ENCODE measurements at places on chromosomes 11 and 22.
A peak's percentile ranks its signal among the peaks of the same experiment; 100 is the strongest.

- DNase-seq: peak; percentile 56
These were observed 13.5 kb downstream of the ACO2 start for GRCh38 chr22:41482319-41482935.

- peak; percentile 98 for DNase-seq
These were observed 684.4 kb downstream of the NTM start for GRCh38 chr11:132054822-132055221.

GRCh38 chr11:14323118-14323676, 35.8 kb downstream of the RRAS2 start:
- DNase-seq: no peak

DNA sequence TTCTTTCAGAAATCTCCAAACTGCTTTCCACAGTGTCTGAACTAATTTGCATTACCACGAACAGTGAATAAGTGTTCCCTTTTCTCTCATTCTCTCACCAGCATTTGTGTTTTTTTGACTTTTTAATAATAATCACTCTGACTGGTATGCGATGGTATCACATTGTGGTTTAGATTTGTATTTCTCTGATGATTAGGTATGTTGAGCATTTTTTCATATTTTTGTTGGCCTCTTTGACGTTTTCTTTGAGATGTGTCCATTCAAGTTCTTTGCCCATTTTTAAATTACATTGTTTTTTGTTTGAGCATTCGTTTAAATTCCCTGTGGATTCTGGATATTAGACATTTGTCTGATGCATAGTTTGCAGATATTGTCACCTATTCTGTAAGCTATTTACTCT, 1639.6 kb upstream of the TENM4 start:
- peak; percentile 21 for DNase-seq

- DNase-seq: peak; percentile 40
These were observed 1.4 kb downstream of the PATZ1 start for GRCh38 chr22:31344578-31345330.

- no peak for DNase-seq
These were observed 39.6 kb downstream of the BTBD10 start for GRCh38 chr11:13423372-13423771.

GRCh38 chr11:33177676-33178336, 16.5 kb upstream of the CSTF3 start:
- DNase-seq: no peak

GRCh38 chr11:14370496-14370895, 11.5 kb upstream of the RRAS2 start:
- DNase-seq: no peak

DNA sequence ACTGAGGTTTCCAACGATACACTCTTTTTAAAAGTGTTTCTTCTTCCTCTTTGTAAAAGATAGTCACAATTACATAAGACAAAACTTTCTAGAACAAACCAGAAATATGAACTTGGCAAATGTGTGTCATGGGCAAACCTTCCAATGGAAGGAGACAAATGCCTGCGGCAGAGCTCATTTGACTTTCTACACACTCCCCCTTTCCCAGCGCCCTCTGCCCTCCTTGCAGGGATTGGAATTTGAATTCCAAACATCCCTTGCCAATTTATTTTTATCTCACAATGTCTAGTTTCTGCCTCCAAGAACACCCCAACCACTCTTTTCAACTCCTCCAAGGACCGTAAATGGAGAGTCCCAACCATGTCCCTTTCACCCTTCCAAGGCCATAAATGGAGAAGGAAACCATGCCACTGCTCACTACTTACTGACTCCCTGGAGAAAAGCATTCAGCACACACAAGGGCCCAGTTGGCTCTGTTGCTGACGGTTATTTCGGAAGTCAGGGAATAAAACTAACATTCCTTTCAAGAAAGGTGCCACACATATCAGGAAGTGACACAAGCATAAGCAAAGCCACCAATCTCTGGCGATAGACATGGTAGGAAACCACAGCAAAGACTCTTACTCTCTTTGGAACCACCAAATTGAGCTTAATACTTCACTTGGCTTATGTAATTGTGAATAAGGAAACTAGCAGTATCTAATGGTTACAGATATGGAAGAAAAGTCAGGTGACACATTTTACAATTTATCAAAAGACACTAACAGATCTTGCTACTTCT, 15.0 kb upstream of the ESAM start:
- no peak for DNase-seq

DNA sequence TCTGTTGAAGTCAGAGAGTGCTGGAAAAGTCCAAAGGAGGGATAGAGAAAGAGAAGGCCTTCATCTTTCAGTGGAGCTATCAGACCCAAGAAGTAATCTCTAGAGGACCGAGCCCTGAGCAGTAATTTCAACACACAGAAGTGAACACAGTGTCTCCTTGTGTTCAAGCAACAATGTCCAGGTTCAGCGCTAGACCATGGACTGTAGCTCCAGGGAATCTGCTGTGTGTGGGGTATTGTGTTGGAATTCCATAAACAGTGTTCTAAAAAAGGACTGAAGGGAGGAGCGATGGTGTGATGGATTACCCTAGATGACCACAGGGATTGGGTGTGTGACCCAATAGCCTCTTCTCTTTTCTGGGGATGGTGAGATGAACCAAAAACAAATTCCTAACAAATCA, 165.9 kb downstream of the BLID start:
- no peak for DNase-seq

- no peak for DNase-seq
These were observed 24.7 kb downstream of the PATZ1 start for GRCh38 chr22:31321421-31321820.

DNA sequence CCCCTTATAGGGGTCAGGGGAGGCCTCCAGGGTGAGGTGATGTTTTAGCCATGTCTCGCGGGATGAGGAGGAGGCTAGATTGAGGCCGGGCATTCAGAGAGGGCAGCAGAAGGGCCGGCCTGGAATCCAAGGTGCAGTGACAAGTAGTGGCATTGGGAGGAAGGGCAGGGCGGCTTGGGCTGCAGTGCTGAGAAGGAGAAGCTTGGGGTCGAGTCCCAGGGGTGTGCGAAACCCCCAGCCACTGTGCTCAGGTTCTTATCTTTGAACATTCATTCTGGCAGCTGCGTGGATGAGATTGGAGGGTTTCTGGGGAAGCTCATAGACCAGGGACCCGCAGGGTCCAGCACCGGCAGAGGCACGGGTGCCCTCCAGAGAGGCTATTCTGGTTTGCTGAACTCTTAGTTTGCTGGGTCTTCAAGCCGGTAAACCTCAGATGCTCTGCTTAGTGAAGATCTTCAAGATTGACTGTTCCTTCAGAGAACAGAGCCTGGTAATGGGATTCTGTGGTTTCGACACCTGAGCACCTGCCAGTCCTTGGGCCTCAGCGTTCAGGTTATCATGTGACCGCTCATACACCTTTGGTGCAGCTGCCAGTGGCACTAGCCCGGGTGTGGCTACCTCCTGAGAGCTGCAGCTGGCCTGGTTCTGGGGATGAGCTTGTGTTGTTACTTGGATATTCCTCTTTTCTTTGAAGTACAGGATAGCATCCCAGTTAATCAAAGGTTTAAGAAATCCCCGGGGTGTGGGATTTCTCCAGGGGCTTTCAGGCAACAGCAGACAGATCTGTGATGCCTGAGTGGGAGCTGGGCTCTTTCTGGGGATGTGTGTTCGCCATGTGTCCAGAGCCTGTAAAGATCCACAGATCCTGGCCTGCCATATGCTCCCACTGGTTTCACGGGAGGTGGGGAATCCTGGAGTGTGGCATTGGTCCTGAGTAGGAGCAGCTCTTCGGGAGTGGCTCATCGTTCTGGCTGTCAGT, 152.8 kb downstream of the TBC1D22A start:
- no peak for DNase-seq

- peak; percentile 94 for DNase-seq
These were observed 19.9 kb downstream of the MMP10 start for GRCh38 chr11:102760344-102761035.

- DNase-seq: no peak
These were observed 116.6 kb downstream of the CEP164 start for GRCh38 chr11:117444256-117444655.

DNA sequence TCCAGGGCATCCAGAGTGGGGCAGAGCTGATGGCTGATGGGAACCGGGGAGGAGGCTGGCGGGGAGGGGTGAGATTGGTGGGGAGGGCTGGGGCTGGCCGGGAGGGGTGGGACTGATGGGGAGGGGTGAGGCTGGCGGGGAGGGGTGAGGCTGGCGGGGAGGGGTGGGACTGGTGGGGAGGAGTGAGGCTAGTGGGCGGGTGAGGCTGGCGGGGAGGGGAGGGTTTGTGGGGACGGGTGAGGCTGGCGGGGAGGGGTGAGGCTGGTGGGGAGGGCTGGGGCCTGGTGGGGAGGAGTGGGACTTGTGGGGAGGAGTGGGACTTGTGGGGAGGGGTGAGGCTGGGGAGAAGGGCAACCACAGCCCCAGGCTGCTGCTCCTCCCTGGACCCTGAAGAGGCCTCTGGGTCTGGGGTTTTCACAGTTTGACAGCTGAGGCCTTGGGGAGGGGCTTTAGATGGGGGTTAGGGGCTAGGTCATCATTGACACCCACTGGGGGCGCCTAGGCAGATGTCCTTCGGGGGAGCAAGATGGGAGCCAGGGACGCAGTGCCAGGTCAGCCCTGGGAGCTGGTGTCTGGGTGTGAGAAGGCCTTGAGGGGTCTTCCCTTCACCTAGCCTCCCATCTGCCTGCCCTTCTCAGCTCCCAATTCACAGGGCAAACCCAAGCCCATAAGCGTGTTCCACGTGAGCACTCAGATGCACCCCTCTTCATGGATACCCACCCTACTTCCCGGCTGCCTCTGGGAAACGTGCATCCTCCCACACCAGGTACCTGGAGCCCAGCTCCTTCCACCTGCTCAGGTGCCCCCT, 26.7 kb downstream of the PARVG start:
- DNase-seq: no peak

DNA sequence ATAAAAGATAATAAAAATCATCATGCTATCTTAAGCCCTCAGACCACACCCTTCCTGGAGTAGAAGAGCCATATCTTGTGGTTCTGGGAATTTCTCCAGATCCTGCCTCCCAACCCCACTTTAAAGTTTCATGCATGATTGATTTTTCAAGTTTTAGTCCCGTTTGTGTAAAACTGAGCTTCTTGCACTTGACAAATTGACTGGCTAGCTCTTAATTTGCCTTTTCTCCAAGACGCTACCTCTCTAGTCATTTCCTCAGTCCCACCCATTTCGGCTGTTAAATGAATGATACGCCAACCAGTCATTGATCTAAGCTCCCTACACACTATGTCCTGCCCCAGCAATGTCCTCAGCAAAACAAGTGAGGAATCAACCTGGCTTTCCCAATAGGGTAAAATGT, 71.8 kb upstream of the TEAD1 start:
- no peak for DNase-seq

- DNase-seq: no peak
These were observed 24.6 kb downstream of the MRGPRD start for GRCh38 chr11:68956142-68956541.

DNA sequence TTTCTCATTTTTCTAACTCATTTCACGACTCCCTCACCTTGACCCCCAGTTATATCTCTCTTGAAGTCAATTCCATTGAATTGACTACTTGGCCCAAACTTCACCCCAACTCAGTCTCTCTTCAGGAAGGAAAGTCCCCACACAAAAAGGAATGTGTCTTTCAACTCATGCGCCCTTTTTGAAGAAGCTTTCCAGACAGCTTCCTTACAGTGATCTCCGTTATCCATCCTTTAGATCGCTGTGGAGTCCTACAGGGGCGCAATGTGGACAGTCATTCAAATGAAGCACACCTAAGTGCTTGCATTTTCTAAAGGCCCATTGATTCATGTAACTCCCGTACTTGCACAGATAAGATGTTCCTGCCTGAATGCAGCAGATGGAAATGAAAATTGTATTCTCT, 101.1 kb upstream of the VPREB1 start:
- no peak for DNase-seq

DNA sequence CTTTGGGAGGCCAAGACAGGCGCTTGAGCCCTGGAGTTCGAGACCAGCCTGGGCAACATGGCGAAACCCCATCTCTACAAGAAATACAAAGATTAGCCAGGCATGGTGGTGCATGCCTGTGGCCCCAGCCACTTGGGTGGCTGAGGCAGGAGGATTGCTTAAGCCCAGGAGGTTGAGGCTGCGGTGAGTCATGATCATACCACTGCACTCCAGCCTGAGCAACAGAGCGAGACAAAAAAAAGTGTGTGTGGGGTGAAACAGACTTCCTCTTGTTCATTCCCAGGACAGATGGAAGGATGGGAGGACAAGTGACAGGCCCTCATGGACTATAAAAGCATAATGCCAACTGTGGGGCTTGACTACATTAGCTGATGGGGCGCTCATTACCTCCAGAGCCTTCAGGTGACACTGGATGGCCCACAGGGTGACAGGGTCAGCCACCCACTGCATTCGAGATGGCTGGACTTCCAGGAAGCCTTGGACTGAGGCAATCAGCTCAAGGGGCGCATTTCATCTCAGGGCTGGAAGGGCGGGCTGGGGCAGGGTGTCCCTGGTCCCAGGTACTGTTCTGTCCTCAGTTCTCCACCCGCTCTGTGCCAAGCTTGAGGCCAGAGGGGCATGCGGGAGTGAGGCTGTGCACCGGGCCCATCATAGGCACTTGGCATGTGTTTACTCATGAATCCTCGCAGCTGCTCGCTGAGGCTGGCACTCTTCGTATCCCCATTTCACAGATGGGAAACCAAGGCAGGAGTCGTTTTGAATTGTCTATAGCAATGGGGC, 12.5 kb downstream of the NPTXR start:
- DNase-seq: peak; percentile 54

DNA sequence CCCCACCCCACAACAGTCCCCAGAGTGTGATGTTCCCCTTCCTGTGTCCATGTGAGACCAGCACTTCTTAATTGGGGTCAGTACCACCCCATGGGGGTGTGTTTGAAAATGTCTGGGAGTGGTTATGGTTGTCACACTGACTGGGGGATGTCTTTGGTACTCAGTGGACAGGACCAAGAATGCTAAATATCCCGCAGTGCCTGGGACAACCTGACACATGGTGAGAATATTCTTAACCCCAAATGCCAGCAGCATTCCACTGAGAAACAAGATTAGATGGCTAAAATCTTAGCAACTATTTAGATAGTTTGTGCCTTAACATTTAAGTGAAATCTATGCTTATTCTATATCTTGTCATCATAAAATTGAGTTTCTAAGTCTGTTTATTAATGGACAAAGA, 177.5 kb upstream of the ZBED5 start:
- peak; percentile 68 for DNase-seq
